Stimulated activated memory B cell treated with anti-CD40 and anti-IgM and Interleukin-4, amounts not matched to agents 10 μg/mL and 1 μg/mL and 100 μg/mL, for 72 hours (primary cell): ENCODE measurements at places on chromosomes 6 and 20.

- ATAC-seq = no peak
Observed at GRCh38 chr20:8795404-8795803, 273.5 kb upstream of the PLCB4 start.

DNA sequence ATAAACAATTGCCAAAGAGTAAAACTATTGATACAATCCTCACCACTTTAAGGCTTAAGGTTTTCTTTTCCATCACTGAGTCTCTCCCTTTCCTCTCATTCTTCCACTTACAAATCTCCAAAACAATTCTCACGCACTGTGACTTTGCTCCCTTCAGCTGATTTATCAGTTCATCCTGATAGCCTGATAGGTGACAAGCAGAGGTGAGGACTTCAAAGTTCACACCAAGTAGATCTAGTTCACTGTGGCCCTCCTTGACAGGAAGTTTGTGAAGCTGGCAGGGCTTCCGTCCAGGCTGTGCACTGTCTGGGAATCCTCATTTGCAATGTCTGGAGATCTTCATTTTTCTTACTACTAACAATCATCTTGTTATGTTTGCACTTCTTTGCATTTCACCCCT, 35.2 kb upstream of the POU5F1 start:
- no peak for ATAC-seq

- no peak for ATAC-seq
Observed at GRCh38 chr6:13413466-13413862, 73.9 kb downstream of the GFOD1 start.

DNA sequence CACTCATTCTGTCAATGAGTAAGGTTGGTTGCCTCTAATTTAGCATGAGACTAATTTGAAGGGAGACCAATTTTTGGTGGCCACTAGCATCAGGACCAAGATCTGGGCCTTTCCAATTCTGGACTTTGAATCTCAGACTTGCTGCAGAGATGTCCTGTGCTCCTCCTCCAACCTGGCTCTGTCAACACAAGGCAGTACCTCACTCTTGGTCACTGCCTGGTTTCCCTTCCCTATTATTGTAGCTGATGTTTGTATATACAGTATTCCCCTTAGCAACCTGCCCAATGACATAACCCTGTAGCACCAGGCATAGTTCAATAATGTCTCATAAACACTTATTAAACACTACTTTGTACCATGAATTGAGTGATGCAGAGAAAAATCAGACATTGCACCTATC, 50.4 kb downstream of the UNC5CL start:
- peak; percentile 71 for ATAC-seq

GRCh38 chr6:122878796-122879195, 89.7 kb downstream of the SMPDL3A start:
- ATAC-seq = no peak

DNA sequence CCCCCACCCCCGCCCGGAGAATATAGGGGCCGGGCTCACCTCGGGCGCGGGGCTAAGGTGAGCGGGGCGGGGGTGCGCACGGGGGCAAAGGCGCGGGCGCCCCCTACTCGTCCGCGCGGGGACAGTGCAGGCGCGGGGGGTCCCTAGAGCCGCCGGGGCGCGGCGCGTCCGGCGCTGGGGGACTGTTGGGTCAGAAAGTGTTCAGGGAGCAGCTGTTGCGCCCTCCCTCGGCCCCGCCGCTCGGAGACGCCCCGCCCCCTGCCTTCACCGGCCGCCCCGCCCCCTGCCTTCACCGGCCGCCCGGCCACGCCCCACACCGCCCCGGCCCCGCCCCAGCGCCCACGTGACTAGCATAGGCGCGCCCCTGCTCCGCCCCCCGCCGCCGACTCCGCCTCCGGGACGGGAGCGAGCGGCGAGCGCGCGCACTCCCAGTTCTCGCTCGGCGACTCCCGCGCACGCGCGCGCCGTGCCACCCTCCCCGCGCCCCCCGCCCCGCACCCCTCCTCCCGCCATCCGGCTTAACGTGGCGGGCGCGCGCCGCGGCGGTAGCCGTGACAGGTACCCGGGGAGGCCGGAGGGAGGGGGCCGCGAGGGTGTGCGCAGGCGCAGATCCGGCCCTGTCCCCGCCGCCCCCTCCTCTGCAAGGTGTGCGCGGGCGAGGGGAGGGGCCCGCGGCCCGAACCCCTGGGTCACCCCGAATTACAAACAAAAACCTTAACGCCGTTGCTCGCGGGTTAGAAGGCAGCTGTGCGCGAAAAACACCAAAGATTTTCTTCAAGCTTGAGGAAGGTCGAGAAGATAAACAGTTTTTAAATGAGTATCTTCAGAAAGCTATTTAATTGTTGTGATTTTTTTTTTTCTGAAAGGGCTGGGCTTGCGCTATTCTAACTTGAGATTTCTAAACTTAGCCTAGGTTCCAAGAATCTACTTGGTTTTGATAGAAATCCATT, 704 bp upstream of the ZNF217 start:
- peak; percentile 91 for ATAC-seq

DNA sequence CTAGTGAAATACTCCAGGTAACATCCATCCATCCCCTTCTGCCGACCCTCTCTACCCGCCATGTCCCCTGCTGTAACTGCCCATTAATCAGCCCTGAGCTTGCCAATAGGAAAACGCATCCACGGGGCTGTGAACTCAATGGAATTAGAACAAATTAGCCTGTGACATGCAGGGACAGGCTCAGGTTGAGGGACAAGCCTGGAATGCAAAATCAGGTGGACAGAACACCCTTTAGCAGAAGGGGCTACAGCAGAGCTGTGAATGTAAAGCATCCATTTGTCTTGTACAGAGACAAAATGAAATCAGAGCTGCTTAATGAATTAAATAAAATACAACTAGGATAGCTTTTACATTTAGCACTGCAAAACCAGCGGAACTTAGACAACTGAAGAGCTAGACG, 187.3 kb upstream of the SASH1 start:
- ATAC-seq = no peak

DNA sequence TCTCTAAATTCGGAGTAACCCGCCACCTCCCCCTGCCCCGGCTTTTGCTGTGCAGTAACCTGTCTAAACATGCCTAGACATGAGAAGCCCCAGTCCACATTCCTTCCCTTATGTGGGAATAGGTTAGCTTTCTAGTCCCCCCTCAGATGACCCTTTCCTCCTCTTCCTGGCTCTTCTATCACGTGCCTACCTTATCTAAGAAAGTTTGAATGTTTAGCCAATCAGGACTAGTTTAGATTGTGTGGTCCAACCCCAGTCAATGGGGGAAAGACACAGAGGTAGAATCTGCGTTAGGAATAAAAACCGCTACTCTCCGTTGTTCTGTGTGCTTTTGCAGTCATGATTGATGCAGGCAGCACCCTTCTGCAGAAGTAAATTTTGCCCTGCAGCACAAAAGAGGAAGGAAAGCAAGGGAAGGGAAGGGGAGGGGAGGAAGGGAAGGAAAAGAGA, 69.0 kb upstream of the CD93 start:
- ATAC-seq = no peak

GRCh38 chr6:143529095-143529494, 17.6 kb upstream of the FUCA2 start:
- ATAC-seq = no peak

DNA sequence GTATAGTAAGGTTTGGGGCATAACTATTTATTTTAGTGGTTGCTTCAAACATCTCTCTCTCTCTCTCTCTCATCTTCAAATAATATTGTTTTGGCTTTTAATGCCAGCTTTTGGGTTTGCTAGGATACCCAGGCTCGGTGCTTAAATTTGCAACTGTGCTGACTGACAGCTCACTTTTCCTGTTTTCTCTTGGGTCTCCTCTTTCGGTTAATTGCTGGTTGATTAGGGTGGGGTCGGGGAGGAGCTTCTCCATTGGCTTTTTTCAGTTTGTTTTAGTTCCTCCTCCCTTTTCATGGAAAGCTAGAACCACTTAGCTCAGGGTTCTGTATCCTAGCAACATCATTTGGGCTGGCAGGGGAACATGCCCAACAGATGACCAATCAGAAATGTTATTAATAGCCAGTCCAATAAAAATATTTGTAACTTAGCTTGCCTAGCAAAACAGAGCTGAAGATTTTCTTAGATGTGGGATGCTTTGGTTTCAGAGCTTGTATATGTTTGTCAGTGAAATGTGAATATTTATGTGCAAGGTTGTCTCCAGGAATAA, 11.3 kb downstream of the TFAP2B start:
- ATAC-seq = no peak

GRCh38 chr6:159726255-159726917, 920 bp upstream of the WTAP start:
- no peak for ATAC-seq

- no peak for ATAC-seq
Observed at GRCh38 chr20:16748308-16748900, at the start of gene OTOR. Gene OTOR (plus strand): TSS chr20:16748358. CDS start chr20:16748402, 44 bp downstream.

GRCh38 chr6:36822506-36823269, 16.6 kb downstream of the CPNE5 start:
- ATAC-seq = no peak

- no peak for ATAC-seq
Observed at GRCh38 chr6:11911538-11911937, 100.6 kb upstream of the HIVEP1 start.

DNA sequence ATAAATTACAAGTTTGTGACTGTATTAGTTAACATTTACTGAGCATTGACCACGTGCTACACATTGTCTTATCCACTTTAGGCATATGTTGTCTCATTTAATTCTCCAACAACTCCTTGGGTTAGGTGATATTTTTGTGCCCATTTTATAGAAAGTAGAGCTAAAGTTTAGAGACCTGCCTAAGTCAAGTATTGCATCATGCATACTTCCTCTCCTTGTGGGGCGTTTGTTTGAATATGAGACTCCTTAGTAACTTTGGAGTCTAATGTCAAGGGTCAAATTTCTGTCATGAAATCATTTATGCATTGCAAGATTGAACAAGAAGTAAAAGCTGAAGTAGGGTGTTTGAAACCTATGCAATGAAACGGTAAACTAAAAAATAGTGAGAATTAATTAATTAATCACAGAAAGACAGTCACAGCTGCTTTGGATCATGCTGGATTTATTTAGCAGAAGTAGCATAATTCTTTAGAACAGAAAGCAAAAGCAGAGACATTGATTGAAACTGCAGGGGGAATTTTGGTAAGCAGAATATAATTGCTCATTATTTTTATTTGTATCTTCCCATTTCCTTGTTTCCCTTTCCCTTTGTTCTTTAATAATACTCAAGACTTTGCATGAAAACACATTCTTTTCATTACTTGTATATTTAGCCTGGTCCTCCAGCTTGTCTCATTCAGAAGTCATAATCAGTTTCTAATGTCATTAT, 1374.4 kb upstream of the GJE1 start:
- no peak for ATAC-seq

GRCh38 chr20:46199198-46199597, 81.1 kb downstream of the CD40 start:
- no peak for ATAC-seq

DNA sequence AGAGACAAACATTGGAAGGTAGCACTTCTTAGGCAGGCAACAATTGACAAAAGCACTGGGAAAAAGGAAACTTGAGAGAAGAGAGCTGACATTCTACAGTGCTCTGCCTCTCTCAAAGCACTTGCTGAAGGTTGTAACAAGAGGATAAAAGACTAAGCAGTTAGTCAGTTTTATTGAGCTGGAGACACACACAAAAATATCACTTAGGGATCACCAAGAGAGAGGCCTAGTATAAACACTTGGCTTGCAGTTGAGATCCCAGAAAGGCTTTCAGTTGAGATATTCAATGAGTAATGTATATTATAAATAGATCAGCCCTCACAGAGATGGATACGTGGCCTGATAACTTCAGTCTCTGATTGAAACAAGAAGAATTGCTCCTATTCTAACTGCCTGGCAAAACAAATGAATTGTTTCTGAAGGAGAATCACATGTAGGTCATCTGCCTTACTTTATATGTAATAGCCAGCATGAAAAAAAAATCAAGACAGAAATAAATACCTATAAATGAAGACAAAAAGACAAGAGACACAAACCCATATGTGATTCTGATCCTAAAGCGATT, 747.2 kb upstream of the MAN1A1 start:
- no peak for ATAC-seq

- ATAC-seq = no peak
Observed at GRCh38 chr6:18601516-18602020, 214.4 kb downstream of the RNF144B start.

- ATAC-seq = no peak
Observed at GRCh38 chr6:21187485-21187884, 406.1 kb upstream of the SOX4 start.

DNA sequence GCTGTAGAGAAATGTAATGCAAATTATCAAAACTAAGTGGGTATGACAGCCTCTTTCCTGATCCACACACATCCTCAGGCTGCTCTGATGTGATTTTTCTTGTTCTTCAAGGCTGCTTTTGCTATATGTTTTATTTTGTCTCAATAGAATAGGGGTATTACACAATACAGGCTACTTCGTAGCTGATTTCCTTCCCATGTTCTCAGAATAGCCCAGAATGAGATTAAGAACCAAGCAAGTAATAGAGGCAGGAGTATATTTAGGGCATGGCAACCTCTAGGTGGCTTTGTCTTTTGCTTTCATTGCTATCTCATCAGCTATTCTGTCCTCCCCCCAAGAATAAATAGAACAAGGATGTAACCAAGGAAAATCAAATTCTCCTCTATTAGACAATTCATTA, 241.8 kb downstream of the ALDH8A1 start:
- ATAC-seq = no peak
